ENCODE measurements at places on chromosomes 12 and 14.

DNA sequence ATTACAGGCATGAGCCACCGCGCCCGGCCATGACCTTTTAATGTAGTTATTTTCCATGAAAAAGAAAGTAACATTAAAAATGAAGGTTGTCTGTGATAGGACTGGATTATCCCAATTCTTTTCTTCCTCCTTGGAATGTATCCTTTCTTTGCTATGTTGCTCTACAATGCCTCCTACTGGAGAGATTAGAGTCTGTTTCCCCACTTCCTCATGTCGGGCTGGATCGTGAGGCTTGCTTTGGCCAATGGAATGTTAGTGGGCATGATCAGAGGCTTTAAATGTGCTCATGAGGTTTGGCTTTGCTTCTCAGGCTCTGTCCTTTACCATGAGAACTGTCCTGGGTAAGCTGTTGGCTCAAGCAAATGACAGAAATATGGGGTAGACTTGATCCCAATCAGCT is 34.7 kb upstream of the SOCS2 start:
- DNase-seq: no peak

- no peak for DNase-seq
Observed at GRCh38 chr14:98786456-98786855, 485.5 kb downstream of the BCL11B start.

DNA sequence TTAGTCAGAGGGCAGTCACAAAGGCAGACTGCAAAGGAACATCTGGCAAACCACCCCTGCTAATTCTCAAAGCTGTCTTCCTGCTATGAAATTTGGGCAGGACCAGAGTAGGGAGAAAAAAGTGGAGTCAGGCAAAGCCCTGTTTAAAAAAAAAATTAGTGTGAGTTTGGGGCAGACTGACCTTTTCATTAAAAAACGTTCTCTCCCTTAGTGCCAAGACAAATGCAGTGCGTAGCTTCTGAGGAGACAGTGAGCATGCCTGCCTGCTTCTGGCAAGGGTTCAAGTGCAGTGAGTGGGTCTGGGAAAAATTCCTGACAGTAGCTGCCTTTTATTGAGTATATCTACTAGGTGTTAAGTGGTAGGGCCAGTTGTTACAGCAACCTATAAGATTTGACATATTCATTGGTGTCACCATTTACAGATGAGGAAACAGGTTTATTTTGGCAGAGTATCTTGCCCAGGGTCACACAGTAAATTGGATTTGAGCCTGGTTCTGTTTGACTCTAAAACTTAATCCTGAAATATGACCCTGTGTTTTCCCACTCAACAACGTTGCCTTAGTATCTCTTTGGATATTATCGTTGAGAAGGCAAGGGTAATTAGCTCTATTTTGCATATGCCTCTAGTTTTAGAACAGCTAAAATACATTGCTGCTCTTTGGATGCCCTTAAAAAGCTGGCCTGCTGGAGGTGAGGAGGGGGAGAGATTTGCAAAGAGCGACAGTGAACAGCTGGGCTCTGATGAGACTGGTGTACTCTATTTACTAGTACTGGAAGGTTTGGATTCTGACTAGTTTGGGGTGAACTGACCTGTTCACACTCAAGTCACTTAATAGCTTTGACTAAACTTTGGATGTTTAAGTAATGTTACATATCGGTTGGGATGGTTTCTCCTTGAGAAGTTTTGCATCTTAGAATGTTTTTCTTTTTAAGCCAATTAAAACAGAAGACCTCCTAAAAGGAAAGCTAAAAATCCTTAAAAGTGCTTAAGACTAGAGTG is 72.8 kb downstream of the PAPOLA start:
- no peak for DNase-seq

- DNase-seq: no peak
Observed at GRCh38 chr14:55556929-55557623, 22.9 kb upstream of the KTN1 start.

GRCh38 chr12:4974217-4974616 is 64.5 kb downstream of the KCNA1 start:
- no peak for DNase-seq

DNA sequence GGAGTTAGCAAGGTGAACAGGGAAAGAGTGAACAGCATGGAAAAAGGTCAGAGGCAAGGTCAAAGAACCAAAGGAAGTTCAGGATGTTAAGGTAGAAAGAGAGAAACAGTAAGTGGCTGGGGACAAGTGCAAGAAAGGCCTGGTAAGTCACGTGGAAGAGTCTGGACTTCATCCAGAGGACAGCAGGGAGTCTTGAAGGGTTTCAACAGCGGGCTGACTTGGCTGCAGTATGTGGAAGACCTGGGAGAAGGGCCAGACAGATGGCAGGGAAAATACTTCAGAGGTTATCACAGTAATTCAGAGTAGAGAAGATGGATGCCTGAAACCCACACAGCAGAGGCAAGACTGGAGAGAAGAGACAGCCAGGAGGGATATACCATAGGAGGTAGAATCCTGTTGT is 34.0 kb downstream of the CIT start:
- no peak for DNase-seq

DNA sequence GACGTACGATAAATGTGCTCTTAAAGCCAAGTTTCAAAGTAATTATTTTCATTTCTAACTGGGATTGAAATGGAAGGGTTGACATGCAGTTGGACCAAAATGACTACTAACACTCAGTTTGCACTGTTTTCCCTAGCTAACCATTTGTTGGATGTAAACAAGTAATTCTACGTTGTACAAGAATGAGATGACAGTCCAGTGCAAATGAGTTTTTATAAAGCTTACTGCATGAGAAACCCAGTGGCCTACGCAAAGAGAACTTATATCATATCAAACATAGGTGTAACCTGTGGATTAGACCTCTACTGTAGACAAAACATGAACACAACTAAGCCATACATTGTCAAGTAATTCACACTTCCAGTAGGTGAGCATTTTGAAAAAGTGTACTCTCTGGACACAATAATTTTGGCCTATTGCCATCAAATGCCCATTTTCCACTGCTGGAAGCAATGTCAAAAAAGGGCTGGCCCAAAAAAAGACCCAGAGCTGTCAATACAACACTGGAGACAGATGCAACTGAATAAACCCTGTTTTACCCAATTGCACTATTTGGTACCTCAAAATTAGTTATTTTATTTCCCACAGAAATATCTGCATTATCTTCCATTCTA is 12.8 kb downstream of the SLC38A2 start:
- DNase-seq: no peak

- no peak for DNase-seq
Observed at GRCh38 chr12:84842406-84843013, 70.1 kb downstream of the SLC6A15 start.

DNA sequence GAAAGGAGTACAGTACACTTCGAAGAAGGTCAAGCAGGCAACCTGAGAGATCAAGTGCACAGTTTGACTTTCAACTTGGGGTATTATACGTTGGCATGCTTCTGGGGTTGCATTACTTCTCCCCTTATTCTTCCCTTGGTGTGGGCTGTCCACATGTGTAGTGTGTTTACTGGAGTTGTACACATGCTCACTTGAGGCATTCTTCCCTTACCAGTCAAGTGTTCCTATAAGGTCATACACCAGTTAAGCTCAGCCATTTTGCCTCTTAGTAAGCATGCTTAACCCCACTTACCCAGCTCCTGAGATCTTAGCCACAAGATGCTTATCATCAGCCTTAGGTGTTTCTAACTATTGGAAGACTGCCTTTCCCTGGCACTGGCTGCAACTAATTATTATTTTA is 63.8 kb downstream of the C12orf42 start:
- DNase-seq: no peak

GRCh38 chr14:104117341-104118005 is 20.9 kb upstream of the KIF26A start:
- no peak for DNase-seq

GRCh38 chr14:35470755-35471154 is 63.2 kb upstream of the INSM2 start:
- no peak for DNase-seq

DNA sequence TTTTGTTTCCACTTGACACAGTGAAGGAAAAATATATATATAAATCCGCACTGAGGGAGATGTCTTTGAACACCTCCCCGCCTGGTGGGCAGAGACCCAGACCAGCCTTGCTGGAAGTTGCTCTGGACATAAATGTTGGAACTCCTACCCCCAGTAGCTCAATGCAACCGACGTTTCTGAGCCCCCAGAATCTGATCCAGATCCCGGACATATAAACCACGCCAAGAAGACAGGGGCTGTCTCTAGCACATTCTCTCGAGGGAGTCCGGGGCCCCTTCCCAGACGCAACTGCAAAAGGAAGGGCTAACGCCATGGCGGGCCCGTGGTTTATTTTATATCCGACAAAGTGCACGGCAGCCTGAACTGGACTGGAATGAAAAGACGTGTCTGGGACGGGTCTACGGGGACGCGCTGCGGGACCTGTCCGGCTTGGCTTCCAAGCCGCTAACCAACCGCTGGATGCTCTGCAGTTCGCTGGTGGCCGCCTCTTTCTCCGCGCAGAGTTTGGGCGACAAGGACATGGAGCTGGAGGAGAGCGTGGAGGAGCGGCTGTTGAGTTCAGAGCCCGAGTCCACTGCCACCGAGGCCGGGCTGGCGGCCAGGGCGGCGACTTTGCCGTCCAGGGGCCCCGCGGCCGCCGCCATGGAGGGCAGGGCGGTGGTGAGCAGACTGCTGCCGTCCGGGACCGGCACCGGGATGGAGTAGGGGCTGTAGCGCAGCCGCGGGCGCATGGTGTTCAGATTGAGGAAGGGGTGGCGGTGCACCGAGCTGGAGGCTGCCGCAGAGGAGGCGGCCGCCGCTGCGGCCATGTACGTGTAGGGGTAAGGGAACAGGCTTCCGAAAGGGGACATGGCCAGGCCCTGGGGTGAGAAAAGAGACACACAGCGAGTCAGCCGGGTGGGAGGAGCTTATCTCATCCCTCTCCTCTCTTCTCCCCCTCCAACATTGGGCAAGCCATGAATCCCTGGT is 12.2 kb downstream of the TBX3 start:
- no peak for DNase-seq

DNA sequence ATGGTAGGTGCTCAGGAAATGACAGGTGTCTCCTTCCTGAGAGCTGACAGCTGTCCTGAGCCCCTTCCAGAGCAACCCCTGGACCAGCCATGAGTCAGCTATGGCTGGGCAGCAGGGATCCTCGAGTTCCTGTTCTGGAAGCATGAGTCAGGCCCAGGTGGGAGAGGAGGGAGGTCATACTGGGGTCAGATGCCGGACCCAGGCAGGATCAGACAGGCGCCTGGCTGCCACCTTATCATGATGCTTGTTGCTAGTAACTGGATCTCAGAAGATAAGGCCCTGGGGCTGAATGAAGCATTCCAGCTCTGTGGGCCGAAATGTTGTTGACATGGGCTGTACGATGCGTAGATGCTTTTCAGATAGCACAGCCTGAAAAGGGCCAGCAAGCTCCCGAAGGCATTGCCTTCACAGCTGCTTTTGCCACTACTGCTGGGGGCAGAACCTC is 17.4 kb upstream of the KRT7 start:
- DNase-seq: no peak

DNA sequence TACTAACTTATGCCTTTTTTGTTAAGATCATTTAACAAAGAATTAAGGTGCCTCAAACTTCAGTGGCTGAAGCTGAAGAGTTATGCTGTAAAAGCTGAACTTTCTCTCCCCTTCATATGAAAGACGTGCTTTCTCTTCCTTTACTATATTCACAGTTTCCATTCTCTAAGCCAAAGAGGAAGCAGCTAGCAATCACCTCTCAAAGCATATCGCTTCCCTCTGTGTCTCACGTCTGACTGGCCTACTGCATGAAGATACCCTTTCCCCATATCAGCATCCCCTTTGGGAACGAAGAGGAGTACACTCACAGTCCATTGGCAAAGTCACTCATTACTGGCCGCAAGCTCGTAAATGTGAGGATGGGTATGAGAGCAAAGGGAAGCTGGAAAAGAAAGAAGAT is 34.9 kb downstream of the SLC11A2 start:
- DNase-seq: no peak

Measured in esophagus squamous epithelium (tissue), 5 donors.